ENCODE measurements at places on chromosomes 16 and 17.

DNA sequence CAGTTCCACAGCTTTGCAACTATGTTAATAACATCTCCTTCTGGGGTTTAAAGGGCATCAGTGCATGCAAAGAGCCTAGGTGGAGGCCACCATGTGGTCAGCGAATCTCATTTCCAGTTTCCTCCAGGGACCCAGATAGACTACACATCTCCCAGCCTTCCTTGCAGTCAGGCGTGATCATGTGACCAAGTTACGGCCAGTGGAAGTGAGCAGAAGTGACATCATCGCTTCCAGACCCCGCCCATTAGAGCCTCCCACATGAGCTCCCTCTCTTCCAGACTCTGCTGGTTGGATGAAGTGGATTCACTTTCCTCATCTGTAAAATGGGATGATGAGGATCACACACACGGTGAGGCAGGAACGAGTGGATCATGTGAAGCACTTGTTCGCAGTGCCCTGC lies 27.4 kb upstream of the KDM8 start:
- DNase-seq = no peak

DNA sequence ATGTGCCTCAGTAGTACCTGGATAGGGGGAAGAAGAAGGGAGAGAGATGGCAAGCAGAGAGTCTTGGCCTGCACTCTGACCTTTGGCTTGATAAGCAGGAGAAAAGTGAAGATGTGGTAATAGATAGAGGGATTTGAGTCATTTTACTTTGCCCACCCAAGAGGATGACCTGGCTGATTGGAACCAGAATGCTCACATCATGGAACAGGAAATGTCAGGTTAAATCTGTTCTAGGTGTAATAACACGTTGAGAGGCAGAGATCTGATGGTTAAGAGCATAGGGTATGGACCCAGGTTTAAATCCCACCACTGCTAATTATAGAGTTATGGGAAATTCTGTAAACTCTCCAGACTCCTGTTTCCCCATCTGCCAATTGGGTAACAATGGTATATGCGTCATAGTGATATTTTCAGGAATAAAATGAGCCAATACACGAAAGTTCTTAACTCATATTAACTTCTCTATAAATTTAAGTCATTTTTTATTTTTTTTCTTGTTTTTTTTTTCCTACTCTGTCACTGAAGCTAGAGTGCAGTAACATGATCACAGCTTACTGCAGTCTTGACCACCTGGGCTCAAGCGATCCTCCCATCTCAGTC lies 8.1 kb upstream of the CCL18 start:
- no peak for DNase-seq

GRCh38 chr17:9286434-9286833 lies 265.1 kb downstream of the NTN1 start:
- DNase-seq = no peak

DNA sequence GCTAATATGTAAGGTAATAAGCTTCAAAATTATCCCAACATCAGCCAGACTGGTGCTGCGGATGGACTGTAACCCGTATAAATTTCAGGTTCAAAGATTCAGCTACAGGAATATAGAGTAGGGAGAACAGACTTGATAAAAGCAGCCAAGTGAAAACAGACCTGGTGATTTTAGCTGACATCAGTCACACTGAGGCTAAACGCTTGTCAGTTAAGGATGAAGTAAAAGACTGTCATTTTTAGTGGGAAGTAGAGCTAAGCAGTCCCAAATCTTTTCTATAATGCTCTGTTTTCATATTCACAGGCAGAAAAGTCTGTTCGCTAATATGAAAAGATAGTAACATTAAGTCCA lies 35.4 kb downstream of the CMTM4 start:
- DNase-seq = no peak

- no peak for DNase-seq
Measured at GRCh38 chr17:10447026-10447931, 22.1 kb downstream of the MYH4 start.

- no peak for DNase-seq
Measured at GRCh38 chr16:2979669-2980226, 498 bp downstream of the PKMYT1 start.

DNA sequence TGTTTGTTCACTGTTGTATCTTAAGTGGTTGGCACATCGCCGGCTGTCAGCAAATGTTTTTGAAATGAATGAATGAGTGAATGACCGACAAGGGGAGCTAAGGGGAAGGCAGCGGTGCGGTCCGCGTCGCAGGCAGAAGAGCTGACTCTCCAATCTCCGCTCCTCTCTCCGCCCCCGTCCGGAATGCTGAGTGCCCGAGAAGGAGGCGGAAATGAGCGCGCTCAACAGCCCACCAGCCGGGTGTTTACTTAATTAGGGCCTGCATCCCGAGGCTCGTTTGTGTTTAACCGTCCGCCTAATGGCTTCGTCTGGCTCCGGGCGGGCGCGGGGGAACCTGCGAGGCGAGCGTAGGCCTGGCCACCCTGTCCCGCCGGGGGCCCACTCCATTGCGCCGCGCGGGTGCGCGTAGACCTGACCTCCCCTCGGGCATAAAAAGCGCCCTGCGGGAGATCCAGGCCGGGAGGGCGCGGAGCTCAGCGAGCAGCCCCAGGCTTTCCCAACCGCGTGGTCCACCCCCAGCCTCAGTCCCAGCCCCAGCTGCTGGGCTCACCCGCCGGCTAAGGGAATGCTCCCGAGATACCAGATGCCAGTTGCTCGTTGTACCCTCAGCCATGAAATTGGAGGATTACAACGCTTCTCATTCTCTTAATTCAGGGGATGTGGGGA lies 2.5 kb upstream of the CDH3 start:
- DNase-seq = no peak

DNA sequence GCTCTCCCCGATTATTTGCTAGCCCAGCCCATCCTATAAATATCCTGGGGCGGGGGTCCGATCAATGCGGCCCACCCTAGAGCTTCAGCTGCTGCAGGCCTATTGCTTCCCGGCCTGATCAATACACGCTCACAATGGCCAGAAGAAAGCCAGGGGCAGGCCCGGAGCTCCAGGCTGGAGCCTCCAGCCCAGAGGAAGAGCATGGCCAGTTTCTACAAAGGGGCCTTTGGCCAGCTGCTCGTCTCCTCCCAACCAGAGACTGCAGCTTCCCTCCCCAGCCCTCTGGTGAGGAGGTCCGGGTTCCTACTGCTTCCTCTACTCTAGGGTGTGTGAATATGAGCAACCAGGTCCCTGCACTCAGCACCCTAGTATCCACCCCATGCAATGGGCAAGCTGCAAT lies 36.7 kb downstream of the SALL1 start:
- DNase-seq = no peak
